ENCODE measurements at places on chromosomes 16 and 17.

DNA sequence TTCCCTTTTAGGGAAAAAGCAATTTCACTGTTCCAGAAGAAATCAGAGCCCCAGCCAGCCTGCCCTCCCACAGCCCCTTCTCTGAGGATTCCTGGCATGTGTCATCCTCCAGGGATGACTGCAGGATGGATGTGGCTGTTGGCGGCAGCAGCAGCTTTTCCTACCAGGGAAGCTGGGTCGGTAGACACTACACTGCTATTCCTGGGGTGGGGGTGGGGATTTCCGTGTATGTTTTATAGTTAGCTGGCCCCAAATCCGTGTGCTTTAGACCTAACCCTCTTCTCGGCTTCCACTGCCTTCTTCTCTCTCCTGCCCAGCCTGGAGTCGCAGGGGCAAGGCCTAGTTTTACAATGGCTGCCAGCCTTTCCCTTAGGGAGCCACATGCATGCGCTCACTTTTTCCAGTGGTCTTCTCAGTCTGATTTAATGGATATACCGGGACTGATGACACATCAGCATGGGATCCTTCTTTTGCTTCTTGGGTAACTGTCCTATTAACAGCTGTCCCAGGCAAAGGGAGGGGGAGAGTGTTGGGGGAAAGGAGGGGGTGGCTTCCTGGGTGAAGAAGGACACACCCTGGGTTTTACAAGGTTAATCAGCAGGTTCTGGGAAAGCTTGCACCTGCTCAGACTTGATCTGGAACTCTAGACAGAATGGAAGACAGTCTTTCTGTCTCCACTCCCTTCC is 2.7 kb upstream of the NFE2L1 start:
- no peak for DNase-seq

- DNase-seq: no peak
Measured at GRCh38 chr17:49766918-49767530, 3.1 kb upstream of the FAM117A start.

DNA sequence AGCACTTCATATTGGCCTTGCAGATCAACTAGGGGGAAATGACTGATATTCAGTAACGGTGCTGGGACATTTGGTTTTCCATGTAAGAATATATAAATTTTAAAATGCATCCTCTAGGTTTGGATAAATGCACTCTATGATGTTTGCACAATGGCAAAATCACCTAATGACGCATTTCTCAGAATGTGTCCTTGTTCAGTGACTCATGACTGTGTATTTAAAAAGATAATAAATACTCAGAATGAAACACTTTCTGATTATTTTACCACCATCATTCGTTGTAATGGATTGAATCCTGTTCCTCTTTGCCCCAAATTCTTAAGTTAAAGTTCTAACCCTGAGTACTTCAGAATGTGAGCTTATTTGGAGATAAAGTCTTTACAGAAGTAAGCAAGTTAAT is 17.2 kb upstream of the ADGRG1 start:
- DNase-seq: no peak

DNA sequence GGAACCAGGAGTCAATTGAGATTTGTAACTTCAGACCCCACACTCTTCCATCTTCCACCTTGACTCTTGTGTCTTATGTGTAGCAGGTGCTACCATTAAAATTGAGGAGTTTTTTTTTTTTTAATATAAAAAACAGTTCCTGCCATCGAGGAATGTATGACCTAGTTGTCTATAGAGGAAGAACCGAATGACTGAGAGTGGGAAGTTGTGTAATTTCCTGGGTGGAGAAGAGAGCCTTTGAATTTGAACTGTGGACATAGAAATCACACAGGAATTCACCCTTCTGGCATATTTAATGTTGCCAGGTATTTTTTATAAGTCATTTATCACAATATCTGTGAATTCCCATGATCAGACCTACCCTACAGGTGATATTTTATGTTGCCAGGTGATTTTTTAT is 22.0 kb downstream of the SP2 start:
- DNase-seq: no peak

DNA sequence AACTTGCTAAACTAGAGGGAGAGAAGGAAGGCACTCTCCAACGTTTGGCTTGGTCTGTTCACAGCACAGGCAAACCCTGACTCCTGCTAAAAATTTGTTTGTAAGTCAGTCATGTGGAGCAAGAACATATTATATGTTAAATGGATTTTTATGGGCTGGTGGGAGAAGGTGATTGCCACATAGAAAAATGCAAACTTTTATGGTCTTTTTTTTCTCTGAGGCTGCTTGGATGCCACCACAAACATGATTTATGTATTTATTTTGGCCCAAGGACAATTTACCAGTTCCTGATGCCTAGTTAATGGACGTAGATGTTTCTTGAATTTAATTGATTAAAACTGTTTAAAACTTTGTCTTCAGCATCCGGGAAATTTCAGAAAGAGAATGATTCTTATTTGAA is 274.2 kb upstream of the MYOCD start:
- no peak for DNase-seq

- no peak for DNase-seq
Measured at GRCh38 chr16:57941016-57941664, 29.8 kb downstream of the CNGB1 start.

DNA sequence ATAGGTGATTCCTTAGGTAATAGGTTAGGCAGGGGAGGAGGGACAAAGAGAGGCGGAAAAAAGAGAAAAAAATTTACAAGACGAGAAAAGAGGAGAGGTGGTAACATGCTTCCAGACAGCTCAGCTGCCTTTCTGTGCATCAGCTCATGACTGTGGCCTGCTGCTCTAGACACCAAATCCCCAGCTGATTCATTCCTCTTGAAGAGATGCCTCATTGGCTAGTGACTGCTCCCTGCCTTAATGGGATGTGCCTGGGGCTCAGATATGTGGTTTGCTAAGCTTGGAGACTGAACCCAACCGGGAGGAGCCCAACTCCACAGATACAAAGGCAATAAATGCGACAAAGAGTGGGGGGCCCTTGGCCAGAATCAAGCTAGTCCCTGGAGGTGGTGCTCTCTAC is 105.9 kb upstream of the FAM20A start:
- no peak for DNase-seq

DNA sequence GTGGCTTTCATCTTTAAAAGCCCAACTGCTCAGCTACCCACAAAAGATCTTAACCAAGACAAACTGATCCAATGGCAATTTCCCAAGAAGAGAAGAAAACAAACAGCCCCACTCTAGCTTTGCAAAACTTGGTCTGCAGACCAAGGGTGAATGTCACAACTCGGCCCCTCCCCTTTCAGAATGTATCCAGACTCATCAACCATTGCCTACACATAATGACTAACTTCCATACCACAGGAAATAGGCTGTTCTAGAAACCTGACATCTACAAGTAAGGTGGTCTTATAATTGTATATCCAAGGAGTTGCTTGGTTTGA is 16.0 kb downstream of the DCUN1D3 start:
- DNase-seq: peak; percentile 30

- peak; percentile 59 for DNase-seq
Measured at GRCh38 chr17:16915752-16916556, 56.0 kb downstream of the TNFRSF13B start.

- peak; percentile 64 for DNase-seq
Measured at GRCh38 chr16:23670137-23670776, 8.4 kb upstream of the PLK1 start.

DNA sequence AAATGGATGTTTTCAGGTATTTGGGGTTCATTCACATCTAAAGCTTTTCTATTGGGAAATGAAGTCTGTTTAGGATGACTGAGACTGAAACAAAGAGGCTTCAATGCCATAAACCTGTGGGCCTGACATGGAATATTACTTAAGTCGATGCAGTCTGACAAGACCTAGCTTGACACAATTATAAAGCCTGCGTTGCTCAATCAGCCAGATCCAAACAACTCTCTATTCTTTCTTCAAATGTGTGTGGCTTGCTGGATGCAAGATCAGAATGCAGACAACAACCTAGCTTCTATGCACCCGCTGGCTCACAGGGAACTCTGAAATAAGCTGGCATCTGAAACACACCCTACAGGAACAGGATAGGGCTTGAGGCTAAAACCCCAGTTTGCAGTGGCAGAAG is 40.0 kb downstream of the RFFL start:
- no peak for DNase-seq

DNA sequence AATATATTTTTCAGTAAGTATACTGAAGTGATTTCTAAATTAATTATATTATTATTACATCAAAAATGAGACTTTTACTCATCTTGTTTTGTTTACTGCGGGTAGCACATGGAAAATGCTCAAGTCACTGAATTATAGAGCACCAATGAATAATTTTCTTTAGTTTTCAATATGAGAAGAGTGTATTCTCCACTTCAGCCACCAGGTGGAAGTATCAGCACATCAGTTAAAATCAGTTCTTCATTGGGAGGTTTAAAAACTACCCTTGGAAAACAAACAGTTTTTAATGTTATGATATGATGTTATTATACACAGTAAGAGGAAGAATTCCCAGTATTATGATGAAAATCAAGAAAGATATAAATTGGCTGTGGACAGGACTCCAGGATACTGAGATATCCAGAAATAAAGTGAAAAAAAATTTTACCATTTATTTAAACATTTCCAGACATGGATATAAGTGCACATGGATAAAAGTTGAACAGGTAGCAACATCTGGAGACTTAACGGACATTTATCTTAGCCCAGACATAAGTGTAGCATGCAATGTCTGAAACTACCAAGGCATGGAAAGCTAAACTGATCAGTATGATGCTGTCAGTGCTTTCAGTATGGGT is 467.3 kb downstream of the KCNJ2 start:
- no peak for DNase-seq

DNA sequence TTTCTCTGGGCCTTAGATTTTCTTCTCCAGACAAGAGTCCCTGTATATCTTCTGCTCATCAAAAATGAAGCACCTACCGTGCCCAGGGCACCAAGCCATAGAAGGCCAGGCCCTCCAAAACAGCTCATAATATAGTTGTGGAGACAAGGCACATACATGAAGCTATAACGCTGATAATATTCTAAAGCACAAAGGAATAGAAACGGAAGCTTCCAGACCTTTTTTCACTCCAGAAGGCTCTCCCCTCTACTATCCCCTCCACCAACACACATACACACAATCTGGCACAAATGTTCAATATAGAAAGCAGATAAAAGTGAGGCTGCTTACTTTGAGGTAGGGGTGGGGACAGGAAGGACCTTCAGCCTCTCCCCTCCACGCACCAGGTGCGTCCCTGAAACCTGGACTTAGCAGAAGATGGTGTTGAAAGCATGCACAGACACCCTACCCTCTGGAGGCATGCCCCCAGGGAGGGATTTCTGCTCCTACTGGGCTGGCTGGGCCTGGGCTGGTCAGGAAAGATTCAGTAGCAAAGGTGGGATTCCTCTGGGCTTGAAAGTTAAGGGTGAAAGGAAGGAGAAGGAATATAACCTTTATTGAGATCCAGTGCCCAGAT is 14.1 kb upstream of the SUPT4H1 start:
- DNase-seq: no peak

DNA sequence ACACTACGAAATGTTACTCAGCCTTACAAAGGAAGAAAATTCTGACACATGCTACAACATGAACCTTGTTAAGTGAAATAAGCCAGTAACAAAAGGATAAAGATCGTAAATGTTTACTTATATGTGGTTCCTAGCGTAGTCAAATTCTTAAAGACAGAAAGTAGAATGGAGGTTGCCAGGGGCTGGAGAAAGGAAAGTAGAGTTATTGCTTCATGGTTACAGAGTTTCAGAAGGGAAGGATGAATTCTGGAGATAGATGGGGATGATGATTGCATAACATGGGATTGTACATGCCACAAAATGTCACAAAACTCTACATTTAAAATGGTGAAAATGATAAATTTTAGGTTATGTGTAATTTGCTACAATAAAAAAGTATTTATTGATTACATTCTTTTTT is 103.8 kb downstream of the CHD9NB start:
- DNase-seq: no peak

GRCh38 chr17:72095316-72095715 is 25.5 kb upstream of the SOX9 start:
- no peak for DNase-seq

- DNase-seq: no peak
Measured at GRCh38 chr17:12318571-12319266, 298.0 kb downstream of the MAP2K4 start.

DNA sequence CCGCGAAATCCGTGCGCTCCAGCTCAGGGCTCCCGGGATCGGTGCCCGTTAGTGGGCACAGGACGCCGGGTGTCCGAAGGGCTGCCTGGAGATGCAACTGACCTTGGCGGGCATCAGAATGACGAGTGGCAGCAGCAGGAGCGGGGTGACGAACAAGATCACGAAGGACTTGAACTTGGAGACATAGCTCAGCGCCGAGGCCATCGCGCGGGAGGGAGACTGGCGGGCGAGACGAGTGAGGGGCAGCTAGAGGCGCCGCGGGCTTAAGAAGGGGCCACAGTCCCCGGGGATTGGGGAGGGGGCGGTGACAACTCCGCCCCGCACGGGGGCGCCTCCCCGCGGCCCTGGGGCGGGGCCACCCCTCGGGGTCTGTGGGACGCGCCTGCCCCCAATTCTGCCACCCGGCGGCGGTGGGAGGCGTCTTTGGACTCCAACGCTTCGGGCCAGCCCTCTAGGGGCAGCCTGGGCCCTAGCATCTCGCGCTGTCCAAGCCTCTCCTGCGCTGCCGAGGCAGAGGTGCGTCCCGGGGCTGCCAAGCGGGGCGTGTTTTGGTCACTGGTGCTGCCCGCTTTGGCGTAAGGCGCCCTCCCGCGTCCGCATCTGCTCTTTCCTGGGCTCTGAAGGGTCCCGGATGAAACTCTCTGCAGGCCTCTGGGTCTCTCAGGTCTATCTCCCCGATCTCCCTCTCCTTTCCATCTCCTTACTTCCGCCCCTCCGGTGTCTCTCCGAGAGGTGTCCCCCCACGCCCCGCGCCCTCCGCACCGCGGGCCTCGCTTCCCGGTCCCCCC is at the start of gene SLC13A5:
Gene SLC13A5 (minus strand): TSS at position 240 of the 788 bp plus-strand sequence. CDS start 36 bp downstream, at position 204.
- DNase-seq: peak; percentile 24

DNA sequence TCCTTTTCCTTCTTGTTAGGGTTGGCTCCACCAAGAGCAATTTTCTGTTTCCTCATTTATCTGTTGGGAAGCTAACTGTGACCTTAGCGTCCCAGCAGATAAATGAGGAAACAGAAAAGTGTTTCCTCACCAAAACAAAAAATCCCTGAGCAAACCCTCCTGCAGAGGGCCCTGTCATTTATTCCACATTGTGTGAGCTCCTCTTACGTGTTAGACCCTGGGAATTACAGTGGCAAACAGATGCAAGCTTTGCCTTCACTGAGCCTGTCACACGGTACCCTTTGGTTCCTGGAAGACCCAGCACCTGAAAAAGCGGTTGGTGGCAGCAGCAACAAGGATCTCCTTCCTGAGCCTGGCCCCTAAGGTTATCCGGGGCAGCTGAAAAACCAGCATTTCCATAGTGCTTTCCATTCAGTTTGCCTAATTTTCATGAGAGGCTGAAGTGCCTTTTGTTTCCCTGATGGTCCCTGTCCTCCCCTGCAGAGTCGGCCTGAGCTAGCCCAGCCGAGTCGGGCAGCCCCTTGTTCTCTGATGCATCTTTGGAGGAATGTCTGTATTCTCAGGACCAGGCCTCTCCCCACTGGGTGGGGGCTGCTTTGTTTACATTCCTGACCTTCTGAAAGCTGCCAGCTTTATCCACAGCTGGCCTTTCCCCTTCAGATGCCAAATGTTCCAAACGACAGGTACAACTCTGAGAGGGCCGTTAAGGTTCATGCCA is 34.7 kb downstream of the YPEL2 start:
- no peak for DNase-seq

- DNase-seq: no peak
Measured at GRCh38 chr17:17191961-17192381, 14.2 kb downstream of the PLD6 start.
